ENCODE measurements at places on chromosomes 11 and 22.

GRCh38 chr11:10762185-10762584 is 11.1 kb downstream of the CTR9 start:
- no peak for DNase-seq

GRCh38 chr22:38266120-38266519 is 6.7 kb downstream of the TMEM184B start:
- DNase-seq, result no peak

- DNase-seq, result no peak
Observed at GRCh38 chr11:9862981-9863380, 199.1 kb downstream of the SWAP70 start.

- no peak for DNase-seq
Observed at GRCh38 chr11:71948314-71949027, 19.6 kb downstream of the RNF121 start.

DNA sequence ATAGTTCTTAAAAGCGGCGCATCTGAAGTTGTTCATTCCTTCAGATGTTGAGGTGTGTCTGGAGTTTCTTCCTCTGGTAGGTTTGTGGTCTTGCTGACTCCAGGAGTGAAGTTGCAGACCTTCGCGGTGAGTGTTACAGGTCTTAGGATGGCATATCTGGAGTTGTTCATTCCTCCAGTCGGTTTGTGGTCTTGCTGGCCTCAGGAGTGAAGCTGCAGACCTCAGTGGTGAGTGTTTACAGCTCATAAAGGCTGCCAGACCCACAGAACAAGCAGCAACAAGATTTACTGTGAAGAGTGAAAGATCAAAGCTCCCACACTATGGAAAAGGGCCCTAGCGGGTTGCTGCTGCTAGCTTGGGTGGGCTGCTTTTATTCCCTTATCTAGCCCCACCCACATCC is 201.7 kb upstream of the PDGFD start:
- no peak for DNase-seq

DNA sequence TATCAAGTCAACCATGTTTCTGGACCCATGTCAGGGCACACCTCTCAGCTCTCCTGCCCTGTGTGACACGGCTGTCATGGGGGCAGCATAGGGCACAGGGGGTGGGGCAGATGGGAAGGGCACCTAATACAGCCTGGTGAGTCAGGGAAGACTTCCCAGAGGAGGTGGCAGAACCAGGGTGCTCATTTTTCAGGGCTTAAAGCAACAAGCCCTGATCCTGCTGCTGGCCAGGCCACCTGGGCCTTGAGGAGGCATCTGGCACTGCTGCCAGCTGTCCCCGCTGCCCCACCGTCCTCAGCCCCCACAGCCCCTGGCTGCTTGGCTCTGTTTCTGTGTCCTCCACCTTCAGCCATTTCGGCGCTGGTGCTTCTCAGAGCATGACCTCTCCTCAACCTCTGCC is 4.4 kb downstream of the MAP3K11 start:
- DNase-seq, result no peak

DNA sequence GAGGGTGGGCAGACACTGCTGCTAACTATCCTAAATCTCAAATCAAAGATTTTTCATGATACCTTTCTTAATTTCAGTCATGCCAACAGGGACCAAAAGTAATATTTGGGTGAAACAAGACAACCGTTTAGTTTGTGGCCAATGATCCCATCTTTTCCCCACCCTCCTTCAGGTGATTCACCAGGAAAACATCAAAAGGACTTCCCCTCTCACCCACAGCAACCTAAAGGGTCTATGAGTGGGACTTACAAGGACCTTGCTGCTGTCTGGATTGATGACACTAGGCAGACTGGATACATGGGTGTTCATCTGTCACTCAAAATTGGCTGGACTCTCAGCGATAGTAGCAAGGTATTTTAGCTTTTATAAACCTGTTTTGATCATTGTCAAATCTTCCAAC is 62.0 kb upstream of the ZC3H12C start:
- DNase-seq, result no peak

- no peak for DNase-seq
Observed at GRCh38 chr11:110086892-110087309, 6.3 kb upstream of the ZC3H12C start.

DNA sequence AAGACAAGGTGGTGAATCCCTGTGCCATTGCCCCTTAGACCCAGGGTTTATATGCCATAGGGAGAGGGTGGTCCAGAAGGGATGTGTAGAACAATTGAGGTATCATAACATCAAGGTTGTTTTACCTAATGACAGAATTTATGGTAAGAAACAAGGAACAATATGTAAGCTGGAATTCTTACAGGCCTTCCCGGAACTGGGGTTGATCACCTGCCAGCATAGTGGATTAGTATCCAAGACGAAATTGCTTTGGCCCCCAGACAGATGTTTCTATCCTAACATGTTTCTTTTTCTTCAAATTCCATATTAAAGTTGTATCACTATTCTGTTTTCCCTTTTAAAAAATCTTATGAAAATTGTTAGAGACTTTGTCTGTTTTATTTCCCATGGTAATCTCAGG is 343.8 kb upstream of the ANO3 start:
- DNase-seq, result no peak

DNA sequence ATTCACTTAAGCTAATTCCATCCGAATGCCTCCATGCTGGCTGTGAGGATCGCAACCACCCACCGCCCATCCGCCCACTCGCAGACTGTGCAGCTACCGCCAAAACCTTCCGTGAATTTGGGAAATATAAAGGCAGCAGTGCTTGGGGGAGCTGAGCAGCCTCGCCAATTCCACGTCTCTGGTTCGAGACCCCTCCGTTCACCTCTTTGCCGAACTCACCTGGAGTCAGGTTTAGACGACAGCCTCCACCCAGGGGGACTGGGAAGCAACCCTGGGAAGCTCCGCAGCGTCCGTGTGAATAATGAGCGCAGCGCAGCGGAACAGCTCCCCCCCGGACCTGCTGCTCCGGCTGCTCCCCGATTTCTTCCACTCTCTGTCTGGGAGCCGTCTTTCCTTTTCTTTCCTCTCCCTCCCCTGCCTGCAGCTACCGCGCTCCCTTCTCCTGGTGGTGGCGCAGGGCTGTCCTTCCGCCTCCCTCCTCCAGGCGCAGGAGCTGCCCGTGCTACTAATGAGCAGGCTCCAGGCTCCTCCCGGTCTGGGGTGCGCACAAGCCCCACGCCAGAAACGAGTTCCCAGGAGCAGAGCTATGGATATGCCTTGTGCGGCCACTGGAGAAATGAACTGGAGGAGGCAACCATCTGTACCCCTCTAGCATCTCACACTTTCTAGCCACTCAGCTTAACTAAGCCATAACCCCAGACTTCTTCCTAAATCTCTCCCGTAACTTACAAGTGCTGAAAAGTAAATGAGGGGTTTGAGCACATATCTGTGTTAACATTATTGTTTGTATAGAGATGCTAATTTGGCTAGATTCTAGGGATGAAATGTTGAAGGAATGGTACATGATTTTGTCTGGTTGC is 107.3 kb downstream of the XKR3 start:
- DNase-seq, result no peak

DNA sequence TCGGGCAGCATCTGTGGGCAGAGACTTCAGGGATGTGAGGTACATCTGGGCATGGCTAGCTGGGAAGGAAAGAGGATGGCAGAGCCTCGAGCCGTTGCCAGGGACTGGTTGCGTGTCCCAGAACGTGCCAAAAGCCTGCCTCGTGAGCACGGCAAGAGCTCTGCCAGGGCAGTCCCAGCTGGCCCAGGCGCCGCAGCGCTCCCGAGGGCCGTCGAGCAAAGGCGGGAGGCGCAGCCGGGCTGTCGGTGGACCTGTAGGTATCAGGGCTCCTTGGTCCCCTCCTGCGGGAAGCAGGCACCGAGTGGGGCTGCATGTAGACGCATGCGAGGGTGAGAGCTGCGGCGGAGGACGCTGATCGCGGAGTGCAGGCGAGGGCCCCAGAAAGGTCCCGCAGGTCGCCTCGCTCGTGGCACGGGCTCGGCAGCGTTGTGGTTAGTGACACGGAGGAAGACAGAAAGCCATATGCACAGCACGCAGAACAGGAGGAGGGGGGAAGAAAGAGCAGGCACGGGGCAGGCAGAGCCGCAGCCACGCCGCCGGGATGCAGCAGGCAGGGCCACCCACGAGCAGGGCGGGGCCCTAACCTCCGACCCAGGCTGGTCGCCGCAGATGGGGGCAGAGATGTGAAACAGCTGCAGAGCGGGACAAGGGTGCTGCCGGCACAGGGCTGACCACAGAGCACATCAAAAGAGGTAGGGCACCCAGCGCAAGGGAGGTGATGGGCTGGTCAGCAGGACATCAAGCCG is 18.0 kb downstream of the LSP1 start:
- DNase-seq, result peak; percentile 18

- peak; percentile 49 for DNase-seq
Observed at GRCh38 chr11:66920978-66921784, 37.0 kb downstream of the PC start.

- no peak for DNase-seq
Observed at GRCh38 chr11:123255909-123256308, 60.9 kb upstream of the CLMP start.

DNA sequence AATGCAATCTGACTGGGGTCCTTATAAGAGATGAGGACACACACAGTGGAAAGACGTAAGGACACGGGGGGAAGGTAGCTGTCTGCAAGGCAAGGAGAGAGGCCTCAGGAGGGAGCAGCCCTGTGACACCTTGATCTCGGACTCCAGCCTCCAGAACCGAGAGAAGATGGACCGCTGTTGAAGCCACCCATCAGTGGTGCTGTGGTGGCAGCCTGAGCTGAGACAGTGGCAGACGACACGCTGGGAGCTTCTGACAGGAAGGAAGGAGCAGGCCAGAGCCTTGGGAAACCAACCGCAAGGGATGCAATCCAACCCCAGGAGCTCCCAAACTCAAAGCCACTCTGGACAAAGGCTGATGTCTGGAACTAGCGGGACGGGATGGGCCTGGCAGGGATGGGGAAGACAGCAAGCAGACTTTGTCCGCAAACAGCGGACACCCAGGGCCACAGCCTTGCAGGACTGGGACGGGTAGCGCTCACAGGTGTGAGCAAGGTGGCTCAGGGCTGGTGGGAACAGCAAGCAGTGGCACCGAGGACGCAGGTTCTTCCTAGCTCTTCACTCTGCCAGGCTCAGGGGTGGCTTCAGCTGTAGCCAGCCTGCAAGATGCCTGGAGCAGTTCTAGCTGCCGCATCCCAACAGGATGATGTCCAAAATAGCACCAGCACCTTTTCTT is 10.9 kb downstream of the LTO1 start:
- DNase-seq, result no peak

DNA sequence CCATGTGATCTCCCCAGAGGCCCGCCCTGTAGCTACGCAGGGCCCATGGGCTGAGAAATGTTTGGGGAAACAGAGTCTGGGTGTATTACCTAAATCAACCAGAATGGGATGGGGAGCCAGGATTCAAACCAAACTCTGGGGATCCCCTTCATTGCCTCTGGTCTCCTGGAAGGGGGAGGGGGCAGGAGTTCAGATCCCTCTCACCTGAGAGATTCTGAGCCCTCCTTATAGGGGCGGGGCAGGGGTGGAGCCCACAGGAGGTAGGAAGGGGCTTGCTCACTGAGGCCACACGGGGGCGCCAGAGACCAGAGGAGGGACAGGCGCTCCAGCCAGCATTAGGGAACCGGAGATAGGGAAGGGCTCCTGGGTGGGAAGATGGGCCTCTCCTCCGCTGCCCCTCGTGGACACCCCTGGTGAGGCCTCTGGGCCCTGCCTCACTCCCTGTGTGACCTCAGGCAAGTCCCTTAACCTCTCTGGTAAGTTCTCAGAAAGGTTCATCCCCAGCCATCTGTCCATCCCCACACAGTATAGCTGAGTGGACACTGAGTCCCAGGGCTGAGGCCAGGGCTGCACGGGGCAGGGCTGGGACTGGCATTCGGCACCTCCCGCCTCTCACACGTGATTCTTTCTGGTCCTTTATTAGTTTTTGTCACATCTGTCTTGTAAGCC is 2.7 kb upstream of the CDC42BPG start:
- peak; percentile 89 for DNase-seq

- peak; percentile 66 for DNase-seq
Observed at GRCh38 chr11:102293873-102294601, 23.2 kb upstream of the BIRC3 start.

- DNase-seq, result no peak
Observed at GRCh38 chr22:50189184-50189848, 3.6 kb downstream of the TRABD start.

DNA sequence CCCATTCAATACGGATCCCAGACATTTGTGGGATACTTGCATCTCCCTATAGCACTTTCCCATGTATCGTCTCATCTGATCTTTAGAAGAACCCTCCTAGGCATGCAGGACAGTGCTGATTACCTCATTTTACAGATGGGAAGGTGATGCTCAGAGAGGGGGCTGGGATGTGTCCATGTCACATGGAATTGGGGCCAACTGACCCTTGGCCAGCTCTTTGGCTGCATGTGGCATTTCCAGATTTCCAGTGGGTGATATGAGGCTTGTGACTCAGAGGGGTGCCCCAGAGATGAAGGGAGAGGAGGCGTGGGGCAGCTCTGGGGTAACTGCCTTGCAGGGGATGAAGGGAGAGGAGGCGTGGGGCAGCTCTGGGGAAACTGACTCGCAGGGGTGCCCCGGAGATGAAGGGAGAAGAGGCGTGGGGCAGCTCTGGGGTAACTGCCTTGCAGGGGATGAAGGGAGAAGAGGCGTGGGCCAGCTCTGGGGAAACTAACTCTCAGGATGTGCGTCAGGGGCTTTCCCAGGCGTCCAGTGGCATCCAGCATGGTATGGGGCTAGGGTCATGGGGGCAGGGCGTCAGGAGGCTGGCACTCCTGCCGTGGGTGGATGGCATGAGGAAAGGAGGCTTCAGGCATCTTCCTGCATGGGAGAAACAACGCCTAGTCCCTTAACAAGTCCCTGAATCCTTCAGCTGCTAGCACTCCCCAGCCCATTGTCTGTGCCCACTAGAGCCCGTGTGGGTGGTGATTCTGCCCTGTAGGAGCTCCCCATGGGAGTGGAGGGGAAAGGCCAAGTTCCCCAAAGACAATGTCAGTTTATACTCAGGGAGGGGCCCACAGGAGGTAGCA is 11.9 kb upstream of the CERK start:
- no peak for DNase-seq

DNA sequence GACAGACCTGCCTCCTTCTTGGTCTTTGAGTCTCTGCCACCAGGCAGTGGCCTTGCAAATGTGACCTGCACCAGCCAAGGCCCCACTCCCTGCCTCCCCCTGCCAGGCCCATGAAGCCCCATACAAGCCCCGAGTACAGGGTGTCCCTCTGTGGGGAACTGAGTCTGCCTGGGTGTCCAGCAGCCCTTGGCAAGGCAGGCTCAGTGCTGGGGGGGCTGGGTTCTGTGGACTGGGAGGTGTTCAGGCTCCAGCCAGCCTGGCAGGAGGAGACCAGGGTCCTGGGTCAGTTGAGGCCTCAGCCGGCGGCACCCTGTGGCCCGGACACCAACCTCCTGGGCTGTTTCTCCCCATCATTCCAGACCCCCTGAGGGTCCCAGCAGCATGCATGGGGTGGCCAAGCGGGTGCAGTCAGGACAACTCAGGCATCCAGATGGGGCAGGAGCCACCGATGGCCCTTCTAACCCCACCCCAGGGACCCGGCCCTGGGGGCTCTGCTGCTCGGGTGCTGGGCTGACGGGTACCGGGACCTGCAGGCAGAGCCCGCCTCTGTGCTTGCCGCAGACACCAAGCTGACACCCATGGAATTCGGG is 5.7 kb downstream of the MUC5AC start:
- DNase-seq, result no peak
